ENCODE measurements at places on chromosomes 6 and 20.
A peak's percentile ranks its signal among the peaks of the same experiment; 100 is the strongest.

DNA sequence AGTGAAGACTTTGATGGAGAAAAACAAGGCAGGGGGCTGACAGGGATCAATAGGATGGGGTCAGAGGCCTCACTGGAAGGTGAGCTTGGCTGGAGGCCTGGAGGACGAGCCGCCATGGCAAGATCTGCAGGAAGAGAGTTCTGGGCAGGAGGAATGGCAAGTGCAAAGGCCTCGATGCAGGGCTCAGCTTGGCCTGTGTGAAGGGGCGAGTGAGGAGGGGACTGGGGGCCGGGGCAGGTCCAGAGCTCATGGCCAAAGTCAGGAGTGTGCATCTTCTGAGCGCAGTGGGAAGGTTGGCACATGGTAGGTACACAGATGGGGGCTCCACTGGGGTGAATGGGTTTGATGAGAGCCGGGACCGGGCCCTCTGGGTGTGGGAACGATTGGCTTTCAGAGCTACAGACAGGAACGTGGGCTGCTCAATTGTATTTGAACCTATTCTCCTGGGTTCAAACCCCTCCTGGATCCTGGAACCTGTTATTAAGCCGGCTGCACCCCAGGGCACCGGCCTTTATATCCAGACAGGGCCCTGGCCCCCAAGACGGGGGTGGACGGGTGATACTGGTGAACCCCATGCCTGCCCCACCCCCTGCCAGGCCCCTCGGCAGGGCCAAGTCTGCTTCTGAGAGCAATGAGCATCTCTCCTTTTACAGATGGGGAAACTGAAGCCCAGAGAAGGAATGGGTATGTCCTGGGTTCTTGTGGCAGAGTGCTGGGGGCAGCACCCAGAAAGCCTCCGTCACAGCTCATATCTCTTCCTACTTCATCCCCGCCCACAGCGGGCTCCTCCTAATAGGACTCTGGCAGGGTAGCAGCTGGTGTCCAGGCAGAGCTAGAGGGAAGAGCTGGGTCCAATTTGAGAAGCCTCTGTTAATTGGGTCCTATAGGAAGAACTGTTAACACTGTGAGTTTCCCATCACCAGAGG is 106.1 kb downstream of the CEBPB start:
- peaks cover 5% of the 10 kb centered on the region for H3K4me1 ChIP-seq
- peaks cover 15% of the 10 kb centered on the region for H3K27me3 ChIP-seq
- H3K4me3 ChIP-seq = no peak overlapping the region
- H3K36me3 ChIP-seq = no peaks in the 10 kb centered on the region
- no peak for DNase-seq

DNA sequence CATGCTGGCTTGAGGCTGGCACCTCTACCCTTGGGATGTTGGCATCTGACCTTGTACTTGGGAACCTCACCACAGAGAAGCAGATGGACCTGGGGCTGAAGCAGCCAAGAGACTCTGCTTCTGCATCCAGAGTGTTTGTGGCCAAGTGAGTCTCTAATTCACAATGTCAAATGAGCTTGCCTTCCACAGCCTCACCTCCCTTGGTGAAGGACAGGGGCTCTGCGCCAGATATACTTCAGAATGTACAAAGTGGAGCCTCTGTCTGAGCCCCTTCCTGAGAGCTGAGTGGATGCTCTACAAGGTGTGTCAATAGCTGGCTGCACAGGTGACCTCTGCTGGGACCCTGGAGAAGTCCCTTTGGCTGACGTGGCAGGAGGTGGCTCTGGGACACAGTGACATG is 508.9 kb downstream of the CDH26 start:
- peaks cover 6% of the 10 kb centered on the region for H3K4me1 ChIP-seq
- DNase-seq = no peak
- H3K36me3 ChIP-seq = no peaks in the 10 kb centered on the region

GRCh38 chr6:20539387-20539786 is 5.1 kb downstream of the CDKAL1 start:
- peak overlapping the region; percentile 83 for H3K27ac ChIP-seq
- peaks cover 51% of the 10 kb centered on the region for H3K36me3 ChIP-seq
- peaks cover 44% of the 10 kb centered on the region for H3K4me1 ChIP-seq
- no peak for DNase-seq
- no peak overlapping the region for H3K4me3 ChIP-seq

GRCh38 chr20:23002276-23002675 is 32.8 kb upstream of the SSTR4 start:
- H3K27me3 ChIP-seq = peaks cover 9% of the 10 kb centered on the region
- H3K27ac ChIP-seq = no peak overlapping the region
- DNase-seq = no peak

DNA sequence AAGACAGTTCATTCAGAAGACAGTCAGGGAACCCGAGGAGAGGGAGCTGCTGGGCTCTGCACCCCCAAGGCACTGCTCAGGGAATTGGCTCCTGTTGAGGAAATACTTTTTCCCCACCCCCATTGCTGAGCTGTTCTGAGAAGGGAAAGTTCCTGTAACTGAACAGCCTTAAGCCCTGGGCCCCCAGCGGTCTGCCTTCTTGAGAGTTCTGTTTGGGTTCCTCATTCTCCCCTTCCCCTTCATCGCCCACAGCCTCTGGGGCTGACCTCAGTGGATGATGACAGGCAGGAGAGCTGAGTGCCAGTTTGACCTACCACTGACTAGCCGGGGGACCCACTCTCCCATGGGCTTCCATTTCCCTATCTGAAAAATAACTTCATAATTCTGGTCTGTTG is 10.7 kb downstream of the HCK start:
- H3K27me3 ChIP-seq = peaks cover 17% of the 10 kb centered on the region
- no peaks in the 10 kb centered on the region for H3K36me3 ChIP-seq
- H3K4me1 ChIP-seq = peaks cover 34% of the 10 kb centered on the region
- H3K27ac ChIP-seq = no peak overlapping the region

DNA sequence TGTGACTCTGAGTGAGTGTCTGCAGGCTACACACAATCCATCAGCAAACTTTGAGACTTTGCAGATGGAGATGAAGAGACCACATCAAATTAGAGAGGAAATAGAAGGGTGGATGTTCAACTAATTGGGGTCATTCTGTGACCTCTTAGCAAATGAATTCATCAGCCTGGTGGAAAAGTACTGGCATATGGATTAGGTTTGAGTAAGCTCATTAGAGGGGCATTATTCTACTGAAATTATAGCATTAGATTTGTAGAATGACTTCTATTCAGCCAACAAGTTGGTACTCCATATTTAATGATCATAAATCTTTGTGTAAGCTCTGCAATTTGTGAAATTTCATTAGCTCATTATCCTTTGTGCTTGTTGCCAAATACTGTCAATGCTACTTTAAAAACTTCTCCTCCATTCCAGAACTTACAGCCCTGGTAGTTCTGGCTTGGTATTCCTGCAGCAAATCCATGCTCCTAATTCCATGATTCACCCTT is 63.8 kb downstream of the ADTRP start:
- H3K27ac ChIP-seq = no peak overlapping the region
- H3K4me1 ChIP-seq = peaks cover 57% of the 10 kb centered on the region
- no peaks in the 10 kb centered on the region for H3K36me3 ChIP-seq
- H3K27me3 ChIP-seq = no peaks in the 10 kb centered on the region
- no peak for DNase-seq
- H3K4me3 ChIP-seq = no peak overlapping the region

DNA sequence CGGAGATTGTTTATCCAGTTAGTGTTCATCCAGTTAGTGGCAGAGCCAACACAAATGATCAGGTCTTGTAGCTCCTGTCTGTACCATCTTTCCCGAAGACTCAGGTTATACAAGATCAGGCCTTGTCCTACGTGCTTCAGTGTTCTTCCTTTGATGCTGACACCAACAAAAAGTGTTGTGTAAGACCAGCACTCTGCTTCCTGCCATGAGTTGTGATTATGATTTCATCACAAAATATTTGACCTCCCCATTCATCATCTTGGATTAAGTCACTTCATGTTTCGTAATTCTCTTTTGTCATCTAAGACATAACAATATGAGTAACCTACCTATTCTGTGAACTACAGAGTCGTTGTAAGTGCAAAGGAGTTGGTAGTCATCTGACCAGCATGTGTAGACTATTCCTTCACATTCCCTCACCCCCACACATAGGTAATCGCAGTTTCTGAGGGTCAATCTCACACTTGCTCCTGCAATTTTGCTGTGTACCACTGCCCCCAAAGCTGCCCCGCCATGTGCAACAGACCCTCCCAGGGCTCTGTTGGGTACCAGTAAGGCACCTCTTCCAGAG is 135.6 kb upstream of the SLC22A23 start:
- no peak overlapping the region for H3K27ac ChIP-seq
- DNase-seq = no peak
- H3K27me3 ChIP-seq = no peaks in the 10 kb centered on the region

DNA sequence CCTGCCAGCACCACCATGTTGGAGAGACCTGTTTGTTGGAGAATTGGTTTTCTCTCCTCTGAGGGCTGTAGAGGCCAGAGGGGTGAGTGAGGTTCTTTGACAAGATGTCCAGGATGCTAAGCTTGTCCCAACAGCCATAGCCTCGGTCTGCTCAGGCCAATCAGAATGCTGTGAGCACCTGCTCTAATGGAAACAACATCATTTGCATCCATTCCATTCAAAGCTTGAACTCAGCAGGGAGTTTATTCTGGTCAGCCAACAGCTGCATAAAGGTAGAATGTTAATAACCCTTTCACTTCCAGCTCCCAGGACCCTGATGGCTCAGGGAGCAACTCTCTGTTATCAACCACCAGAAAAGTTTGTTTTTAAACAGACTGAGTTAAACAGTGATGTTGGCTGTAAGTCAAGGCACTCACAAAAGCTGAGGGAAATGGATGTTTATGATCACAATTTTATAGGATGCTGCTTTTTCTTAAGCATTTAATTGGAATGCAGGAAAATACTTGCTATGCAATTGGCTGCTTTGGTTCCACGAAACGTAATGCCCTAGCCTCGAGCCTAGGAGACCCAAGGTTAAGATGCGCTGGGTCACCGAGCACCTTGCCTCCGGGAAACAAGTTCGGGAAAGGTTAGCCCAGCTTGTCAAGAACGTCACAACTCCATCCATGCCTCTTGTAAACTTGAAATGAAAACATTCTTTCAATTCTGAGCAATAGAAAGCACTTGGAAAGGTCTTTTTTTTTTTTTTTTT is 155.2 kb downstream of the NFATC2 start:
- H3K36me3 ChIP-seq = no peaks in the 10 kb centered on the region
- no peak for DNase-seq
- H3K4me3 ChIP-seq = no peak overlapping the region
- H3K4me1 ChIP-seq = peaks cover 24% of the 10 kb centered on the region
- H3K27me3 ChIP-seq = peaks cover 29% of the 10 kb centered on the region

DNA sequence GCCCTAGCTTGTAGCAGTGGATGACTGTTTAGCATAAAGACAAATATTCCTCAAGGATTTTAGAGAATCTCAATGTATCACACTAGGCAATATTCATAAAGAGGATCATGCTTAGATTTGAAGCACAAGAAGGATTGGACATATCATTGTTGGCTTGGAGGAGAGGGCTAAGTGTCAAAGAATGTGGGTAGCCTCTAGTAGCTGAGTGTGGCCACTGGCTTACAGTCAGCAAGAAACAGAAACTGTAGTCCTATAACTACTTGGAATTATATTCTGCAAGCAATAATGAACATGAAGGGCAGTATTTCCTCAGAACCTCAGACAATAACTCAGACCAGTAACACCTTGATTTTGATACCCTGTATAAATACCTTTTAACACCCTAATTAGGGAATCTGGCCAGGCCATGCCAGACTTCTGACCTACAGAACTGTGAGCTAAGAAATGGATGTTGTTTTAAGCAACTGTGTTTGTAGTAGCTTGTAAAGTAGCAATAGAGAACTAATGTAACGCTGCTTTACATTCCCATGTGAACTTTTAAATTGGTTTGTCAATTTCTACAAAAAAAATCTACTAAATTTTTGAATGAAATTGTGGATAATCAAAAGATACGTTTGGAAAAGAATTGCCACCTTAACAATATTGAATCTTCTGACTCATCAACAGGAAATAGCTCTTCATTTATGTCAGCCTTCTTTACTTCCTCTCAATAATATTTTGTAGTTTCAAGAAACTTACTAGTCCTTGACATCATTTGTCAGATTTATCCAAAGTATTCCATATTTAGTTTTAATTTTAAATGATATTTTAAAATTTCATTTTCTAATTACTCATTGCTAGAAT is 65.2 kb upstream of the RSPO3 start:
- no peak overlapping the region for H3K27ac ChIP-seq
- peaks cover 6% of the 10 kb centered on the region for H3K27me3 ChIP-seq
- no peak overlapping the region for H3K4me3 ChIP-seq

DNA sequence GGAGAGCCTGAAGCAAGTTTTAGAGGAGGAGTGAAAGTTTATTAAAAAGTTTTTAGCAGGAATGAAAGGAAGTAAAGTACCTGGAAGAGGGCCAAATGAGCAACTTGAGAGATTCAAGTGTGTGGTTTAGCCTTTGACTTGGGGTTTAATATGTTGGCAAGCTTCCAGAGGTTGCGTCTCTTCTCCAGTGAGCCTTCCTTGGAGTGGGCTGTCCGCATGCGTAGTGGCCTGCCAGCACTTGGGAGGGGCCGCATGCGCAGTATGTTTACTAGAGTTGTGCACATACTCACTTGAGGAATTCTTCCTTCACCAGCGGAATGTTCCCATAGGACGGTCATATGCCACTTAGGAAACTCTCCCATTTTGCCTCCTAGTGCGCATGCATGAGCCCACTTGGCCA is 235.2 kb downstream of the ALDH8A1 start:
- H3K27me3 ChIP-seq = peaks cover 6% of the 10 kb centered on the region
- peaks cover 5% of the 10 kb centered on the region for H3K4me1 ChIP-seq
- no peaks in the 10 kb centered on the region for H3K36me3 ChIP-seq
- H3K4me3 ChIP-seq = no peak overlapping the region
- peak overlapping the region; percentile 93 for H3K27ac ChIP-seq

GRCh38 chr6:130115036-130115435 is 96.7 kb downstream of the L3MBTL3 start:
- H3K4me1 ChIP-seq = peaks cover 10% of the 10 kb centered on the region
- peak overlapping the region; percentile 22 for H3K27ac ChIP-seq
- no peak overlapping the region for H3K4me3 ChIP-seq
- peaks cover under 1% of the 10 kb centered on the region for H3K27me3 ChIP-seq
- no peak for DNase-seq

DNA sequence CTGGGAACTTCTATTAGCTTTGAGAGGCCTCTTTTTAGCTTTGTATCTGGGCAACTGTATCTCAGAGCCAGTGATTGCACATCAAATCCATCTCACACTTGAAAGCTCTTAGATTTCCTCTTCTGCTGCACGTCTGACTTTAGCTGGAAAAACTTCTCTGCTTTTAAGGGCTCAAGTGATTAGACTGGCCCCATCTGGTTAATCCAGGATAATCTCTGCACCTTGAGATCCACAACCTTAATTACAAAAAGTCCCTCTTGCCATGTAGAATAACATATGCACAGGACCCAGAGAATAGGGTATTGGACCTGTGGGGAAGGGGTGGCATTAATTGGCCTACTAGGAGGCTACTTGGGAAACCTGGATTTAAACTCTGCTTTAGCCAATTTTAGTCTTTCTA is 24.2 kb downstream of the KLHL31 start:
- no peak overlapping the region for H3K4me3 ChIP-seq
- DNase-seq = no peak
- no peaks in the 10 kb centered on the region for H3K4me1 ChIP-seq

GRCh38 chr6:144336900-144337299 is 51.8 kb downstream of the UTRN start:
- H3K27me3 ChIP-seq = no peaks in the 10 kb centered on the region
- no peak overlapping the region for H3K27ac ChIP-seq
- H3K4me1 ChIP-seq = peaks cover 5% of the 10 kb centered on the region
- no peak for DNase-seq
- peaks cover 9% of the 10 kb centered on the region for H3K36me3 ChIP-seq
- no peak overlapping the region for H3K4me3 ChIP-seq

- no peak for DNase-seq
- peaks cover 12% of the 10 kb centered on the region for H3K4me1 ChIP-seq
- peaks cover 2% of the 10 kb centered on the region for H3K27me3 ChIP-seq
- H3K36me3 ChIP-seq = peaks cover 18% of the 10 kb centered on the region
- H3K27ac ChIP-seq = no peak overlapping the region
Measured at GRCh38 chr6:161003336-161003735, 11.8 kb downstream of the MAP3K4 start.

Data from nephron progenitor cell (in vitro differentiated cells).